ENCODE measurements at places on chromosomes 2 and 18. TPM values are rescaled to one million over a fixed set of nuclear protein-coding genes. Genes with fewer than 3 reads are reported as not detected.

GRCh38 chr18:27430595-27430994 lies 245.5 kb upstream of the CHST9 start:
- DNase-seq = no peak

GRCh38 chr2:197215748-197216360 lies 94.7 kb downstream of the ANKRD44 start:
- no peak for DNase-seq

The COL6A3 gene
- total RNA-seq = 296 TPM

DNA sequence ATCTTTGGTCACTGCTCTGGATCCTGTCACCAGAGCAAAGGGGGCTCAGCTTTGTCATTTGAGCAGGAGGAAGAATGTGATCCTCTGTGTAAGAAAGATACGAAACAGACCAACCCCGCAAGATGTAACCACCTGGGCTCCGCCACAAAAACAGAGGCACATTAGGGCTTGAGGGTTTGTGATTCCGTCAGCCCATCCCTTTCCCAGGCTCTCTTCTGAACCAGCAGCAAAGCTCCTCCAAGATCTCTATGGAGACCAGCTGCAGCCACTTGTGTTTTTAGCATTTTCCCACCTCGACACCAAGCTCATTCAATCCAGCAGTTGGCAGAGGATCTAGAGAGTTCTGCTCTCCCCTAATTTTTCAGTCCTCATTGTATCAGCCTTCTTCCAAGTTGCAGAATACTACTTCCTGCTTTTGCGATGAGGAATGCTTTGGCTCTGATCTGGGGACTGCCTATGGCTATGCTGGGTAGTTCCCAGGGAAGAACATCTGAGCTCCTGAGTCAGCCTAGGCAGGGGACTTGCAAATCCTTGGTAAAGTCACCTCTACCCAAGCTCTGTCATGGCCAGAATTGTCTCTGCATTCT lies 139.6 kb upstream of the RAB12 start:
- DNase-seq = no peak

The UPP2 gene
- not detected for total RNA-seq

The NIFK gene
- 175 TPM for total RNA-seq

The MAP3K2 gene
- 25.8 TPM for total RNA-seq

DNA sequence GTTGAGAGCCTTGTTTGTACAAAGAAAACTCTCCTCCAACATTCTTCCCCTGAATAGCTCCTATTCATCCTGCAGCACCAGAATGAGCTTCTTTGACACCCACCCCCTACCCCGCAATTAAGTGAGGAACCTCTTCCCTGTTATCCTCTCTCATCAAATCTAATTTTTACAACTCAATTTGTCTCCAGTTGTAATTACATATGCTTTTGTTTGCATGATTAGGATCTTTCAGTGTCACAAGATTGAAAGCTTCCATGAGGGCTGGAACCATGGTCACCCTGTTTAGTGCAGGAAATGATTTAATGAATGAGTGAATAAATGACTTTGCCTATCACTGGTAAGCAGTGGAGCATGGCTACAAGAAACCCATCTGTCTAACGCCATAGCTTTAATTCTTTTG lies 334.6 kb upstream of the KLHL29 start:
- no peak for DNase-seq

- no peak for DNase-seq
Observed at GRCh38 chr2:147739508-147739907, 105.3 kb upstream of the ACVR2A start.

GRCh38 chr2:187523325-187523724 lies 30.9 kb downstream of the TFPI start:
- DNase-seq = no peak

DNA sequence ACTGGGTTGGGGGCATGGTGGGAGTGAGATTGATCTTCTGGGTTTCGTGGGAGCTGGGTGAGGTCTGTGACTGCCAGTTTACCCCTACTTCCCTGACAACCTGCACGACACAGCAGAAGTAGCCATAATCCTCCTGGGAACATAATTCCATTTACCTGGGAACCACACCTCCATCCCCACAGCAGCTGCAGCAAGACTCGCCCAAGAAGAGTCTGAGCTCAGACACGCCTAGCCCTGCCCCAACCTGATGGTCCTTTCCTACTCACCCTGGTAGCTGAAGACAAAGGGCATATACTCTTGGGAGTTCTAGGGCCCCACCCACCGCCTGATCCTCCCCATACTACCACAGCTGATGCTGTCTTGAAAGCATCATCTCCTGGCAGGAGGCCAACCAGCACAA lies 43.8 kb downstream of the FLACC1 start:
- DNase-seq = no peak

The LYPD6 gene
- 8.5 TPM for total RNA-seq

GRCh38 chr18:66872277-66872676 lies 268.4 kb upstream of the CDH19 start:
- DNase-seq = no peak

GRCh38 chr2:126527836-126528490 lies 128.0 kb upstream of the GYPC start:
- peak; percentile 9 for DNase-seq

- no peak for DNase-seq
Observed at GRCh38 chr2:135064149-135064548, 12.1 kb downstream of the RAB3GAP1 start.

- DNase-seq = peak; percentile 76
Observed at GRCh38 chr2:158931572-158931971, 36.9 kb upstream of the TANC1 start.

GRCh38 chr2:30450025-30450424 lies 3.0 kb downstream of the LCLAT1 start:
- no peak for DNase-seq

DNA sequence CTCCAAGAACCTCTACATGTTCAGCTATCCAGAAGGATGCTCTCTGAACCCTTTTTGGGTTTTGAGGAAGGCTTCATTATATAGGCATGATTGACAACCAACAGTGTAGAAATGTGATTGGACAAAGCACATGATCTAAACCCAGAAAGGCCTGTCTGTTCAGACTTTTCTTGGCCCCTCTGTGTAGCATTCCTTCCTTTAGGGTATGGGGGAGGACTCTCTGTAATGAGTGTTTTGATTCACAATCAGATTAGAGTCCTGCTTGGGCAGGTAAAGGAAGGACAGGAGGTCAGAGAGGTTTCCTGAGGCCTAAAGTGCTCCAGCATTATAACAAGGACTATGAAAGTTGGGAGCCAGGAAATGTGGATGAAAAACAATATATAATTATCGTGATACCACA lies 13.6 kb downstream of the GULP1 start:
- no peak for DNase-seq

The TBC1D8 gene
- total RNA-seq = 5.1 TPM

The IGFBP2 gene
- total RNA-seq = 17.2 TPM

DNA sequence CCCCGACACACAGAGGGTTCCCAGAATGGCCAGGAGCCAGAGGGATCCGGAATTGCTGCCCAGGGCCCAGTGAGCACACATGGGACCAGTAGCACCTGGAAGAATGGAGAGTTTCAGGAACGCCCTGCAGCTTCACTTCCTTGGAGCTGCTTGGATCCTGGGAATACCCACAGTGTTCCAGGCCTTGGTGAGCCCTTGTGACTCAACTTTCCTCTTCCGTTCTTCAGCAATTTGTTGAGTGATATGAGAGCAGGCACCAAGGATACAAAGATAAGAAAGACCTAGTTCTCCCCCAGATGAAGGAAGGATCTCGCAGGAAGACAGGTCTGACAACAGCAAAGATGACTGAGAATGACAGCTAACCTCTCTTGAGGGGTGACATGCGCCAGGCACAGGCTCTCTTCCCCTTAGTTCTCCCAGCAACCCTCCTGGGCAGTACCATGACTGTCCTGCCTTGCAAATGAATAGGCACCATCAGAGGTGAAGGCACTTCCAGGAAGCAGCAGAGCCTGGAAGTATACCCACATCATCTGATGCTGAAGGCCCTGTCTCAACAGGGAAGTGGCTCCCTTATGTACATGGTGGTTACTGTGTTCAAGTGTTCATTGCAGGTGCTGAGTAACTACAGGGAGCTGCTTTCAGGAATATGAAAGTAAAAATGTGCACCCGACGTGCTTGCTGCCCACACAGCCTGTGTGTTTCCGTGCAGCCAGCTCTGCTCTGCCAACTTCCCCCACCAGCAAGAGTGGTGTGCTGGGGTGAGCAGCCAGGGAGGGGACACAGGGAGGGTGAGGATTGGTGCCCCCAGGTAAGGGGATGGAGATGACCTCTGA lies 116.2 kb downstream of the STPG4 start:
- DNase-seq = peak; percentile 51

The WNT10A gene
- 0.12 TPM for total RNA-seq

DNA sequence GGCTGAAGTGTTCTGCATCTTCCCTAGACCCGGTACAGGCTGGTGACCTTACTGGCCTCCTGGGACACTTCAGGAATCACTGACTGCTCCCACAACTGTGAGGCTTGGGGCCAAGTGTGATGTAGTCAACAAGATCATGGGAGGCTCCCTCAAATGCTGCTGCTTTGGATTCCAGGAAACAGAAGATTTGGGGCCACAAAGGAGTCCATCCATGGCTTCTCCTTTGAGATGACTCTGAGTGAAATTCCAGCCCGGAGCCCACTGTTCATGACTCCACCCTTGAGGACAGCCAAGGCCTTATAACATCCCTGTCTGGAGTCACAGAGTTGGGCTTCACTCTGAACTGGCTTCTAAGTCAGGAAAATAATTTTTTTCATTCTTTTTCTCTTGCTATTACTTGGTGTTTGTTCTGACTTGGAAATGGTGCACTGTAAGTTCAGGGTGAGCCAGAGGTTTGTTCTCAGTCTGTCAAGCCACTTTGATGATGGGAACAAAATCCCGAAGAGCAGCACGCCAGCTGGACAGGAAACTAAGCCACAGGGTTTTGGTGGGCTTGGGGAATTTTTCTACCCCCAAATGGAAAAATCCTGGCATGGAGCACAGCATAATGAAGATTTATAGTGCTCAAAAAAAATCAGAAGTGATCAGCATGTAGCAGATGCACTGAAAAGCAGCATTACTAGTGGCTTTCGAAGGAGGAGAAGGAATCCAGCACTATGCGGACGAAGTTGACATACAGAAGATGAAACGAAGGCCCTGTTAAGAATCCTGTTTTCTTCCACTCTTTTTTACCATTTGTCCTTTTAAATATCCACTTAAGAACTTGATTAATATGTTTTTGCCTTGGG lies 98.1 kb upstream of the ZFP36L2 start:
- no peak for DNase-seq

The C1QL2 gene
- not detected for total RNA-seq

Measured in Daoy (cell line).